ENCODE measurements at places on chromosomes 11 and 22.

GRCh38 chr22:27886843-27887151 is 32.3 kb downstream of the PITPNB start:
- DNase-seq: no peak

DNA sequence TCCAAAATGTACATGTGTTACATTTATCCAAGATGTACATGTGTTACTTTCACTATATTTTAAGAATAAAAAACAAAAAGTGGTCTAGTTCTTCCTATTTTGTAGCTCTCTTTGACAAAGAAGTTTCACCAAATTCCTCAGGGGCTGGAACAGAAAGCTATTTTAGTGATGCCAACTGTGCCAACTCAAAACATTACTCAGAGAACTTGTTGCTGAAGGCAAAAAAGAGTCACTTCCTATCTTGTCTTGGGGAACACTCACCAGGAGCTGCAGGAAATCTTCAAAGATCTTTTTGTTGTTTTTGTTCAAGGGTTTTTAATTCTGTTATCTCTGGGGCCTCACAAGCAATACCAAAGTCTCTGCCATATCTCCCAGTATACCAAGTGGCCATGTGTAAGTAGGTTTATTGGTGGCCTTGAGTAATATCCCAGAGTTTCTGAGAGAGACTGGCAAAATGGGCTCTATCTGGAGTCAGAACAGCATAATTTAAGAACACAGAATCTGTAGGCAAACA is 13.6 kb upstream of the EED start:
- no peak for DNase-seq

GRCh38 chr22:16827506-16827905 is 2.3 kb upstream of the XKR3 start:
- no peak for DNase-seq

GRCh38 chr22:39234867-39235687 is 9.7 kb downstream of the PDGFB start:
- DNase-seq: no peak

DNA sequence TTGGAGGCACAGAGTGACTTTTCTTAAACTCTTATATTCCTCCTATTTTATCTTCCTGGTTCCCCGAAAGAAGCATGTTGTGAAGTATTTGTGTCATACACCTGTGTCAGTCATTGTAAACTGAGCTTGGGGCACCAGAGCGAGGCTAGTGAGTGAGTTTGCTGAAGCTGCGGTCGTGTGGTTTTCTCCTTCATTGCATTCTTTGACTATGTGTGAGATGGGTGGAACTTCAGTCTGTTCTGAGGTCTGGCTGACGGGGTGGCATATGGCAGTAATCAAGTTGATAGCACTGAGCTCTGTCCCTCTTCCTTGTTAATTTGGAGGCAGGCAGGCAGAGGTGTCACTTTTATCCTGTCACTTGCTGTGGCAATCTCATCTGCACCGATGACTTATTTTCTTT is 4.2 kb downstream of the VPS26B start:
- DNase-seq: no peak

GRCh38 chr22:50671641-50672040 is 982 bp upstream of the SHANK3 start:
- no peak for DNase-seq

- no peak for DNase-seq
These were observed 195.9 kb downstream of the BCR start for GRCh38 chr22:23376256-23376655.

GRCh38 chr11:59676205-59676604 is 7.4 kb upstream of the PATL1 start:
- DNase-seq: no peak

DNA sequence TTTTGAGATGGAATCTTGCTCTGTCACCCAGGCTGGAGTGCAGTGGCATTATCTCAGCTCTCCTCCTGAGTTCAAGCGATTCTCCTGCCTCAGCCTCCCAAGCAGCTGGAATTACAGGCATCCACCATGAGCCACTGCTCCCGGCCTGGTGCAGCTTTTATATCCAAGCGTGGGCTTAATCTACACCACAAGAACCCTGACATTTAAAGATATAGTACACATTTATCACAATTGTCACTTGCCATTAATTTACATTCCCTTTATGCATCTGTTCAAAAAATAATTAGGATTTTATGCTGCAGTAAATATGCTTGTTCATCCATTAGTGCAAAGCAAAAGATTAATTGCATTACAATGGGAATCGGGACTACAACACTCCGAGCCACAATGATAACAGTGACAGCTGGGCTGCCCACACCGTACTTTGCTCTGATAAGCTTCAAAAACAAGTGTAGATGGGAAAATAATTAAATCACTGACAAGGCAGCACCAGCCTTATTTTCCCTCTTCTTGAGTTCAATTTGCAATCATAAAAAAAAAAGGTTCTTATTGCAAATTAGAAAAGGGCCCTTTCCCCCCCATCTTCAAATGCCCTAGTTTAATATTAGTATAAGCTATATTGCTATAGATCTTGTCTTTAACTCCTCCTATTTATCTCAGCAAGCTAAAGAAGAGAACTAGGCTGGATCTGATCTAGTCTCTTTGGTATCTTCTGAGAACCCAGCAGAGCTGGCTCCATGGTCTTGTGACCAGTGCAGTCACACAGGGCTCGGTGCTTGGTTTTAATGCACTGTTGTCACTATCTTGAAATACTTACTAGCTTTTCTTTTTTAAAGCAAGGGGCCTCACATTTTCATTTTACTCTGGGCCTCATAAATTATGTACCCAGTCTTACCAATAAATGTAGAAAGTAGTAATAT is 206.2 kb upstream of the LRRC4C start:
- no peak for DNase-seq

- DNase-seq: no peak
These were observed 17.2 kb upstream of the C1QTNF4 start for GRCh38 chr11:47611348-47611794.

DNA sequence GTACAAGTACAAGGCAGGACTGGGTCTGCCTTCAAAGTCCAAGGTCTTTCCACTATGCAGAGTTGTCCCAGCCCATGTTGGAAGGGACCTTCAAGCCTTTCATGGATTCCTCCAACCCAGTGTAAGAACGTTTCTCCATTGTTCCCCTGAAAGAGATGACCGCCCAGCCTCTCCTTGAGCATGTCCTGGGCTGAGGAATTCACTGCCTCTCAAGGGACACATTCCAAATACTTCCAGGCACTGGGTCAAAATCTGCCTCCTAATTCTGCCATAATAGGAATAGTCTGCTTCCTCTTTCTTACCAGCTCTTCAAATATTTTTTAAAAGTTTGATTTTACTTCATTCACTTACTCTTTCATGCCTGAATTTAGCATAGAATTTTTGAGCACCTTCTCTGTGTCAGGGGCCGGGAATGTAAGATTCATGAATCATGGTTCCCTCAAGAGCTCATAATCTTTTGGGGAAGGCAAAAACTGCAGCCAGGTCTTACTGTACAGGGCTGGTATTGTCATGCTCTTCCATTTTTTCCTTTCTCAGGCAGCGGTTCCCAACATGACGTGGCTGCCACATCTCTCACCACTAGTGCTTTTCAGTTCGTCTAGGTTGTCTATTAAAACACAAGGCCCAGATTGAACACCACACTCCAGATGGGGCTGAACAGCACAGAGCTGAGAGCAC is 143.3 kb upstream of the TBCEL start:
- DNase-seq: no peak

GRCh38 chr22:44188986-44189630 is 8.4 kb downstream of the PARVG start:
- no peak for DNase-seq

- DNase-seq: no peak
These were observed 8.6 kb upstream of the EIF3M start for GRCh38 chr11:32575070-32575469.

GRCh38 chr11:116511684-116512083 is 261.1 kb downstream of the BUD13 start:
- no peak for DNase-seq

DNA sequence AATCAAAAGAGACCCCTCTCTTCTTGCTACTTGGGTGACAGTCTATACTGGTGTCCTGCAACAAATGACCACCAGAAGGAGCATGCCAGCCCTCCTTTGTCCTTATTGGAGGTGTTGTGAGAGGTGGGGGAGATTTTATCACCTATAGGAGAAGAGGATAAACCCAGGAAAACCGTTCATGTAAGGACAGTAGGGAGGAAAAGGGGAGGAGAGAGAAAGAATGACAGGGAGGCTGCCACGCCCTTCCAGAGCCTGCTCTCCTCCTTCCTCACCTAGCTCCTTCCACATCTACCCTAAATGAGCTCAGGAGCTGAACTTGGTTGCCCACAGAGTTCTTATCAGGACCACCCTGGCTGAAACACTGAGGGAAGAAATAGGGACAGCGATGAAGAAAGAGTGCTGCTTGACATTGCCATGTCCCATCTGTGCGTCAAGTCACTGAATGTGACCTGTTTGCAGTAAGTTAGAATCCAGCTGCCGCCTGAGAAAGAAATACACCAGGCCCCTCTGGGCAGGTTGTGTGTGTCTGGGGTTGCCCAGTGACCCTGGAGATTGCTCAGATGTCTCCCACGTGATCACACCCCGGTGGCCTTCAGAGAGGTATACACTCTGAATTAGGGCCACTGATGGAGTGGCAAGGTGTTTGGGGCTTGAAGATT is 40.4 kb upstream of the ETS1 start:
- DNase-seq: no peak

DNA sequence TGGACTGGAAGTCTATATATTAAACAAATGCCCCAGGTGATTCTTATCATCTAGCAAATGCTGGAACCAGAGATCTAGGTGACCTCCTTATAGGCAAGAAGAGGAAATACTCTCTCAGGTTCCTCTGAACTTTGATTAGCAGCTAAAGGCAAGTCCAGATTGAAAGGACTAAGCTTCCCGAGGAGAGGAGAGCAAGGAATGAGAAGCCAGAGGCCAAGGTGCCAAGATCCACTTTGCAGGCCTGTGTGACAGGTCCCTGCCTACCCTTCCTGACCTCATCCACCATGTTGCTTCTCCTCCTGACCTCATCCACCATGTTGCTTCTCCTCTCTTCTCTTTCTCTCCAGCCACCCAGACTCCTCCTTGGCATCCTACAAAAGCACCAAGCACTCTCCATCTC is 173.2 kb downstream of the LARGE1 start:
- no peak for DNase-seq

DNA sequence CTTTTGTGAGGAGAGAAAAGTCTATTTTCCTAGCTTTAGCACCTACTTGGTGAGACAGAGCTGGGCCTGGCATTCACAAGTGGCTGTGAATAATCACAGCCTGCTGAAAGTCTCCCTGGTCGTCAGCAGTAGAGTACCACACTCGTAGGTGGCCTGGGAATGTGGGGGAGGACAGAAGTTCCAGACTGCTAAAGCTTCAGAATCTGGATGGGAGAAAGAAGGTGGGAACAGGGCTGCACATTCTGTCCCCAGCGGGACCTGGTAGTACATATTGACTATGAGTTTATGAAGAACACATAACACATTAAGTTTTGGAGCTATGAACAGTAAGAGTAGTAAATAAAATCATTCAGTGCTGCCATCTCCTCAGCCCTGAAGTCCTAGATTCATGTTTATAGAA is 19.0 kb upstream of the LIMK2 start:
- DNase-seq: no peak

GRCh38 chr11:31865606-31866300 is 54.6 kb upstream of the PAX6 start:
- no peak for DNase-seq
